Kidney capillary endothelial cell (primary cell): ENCODE measurements at places on chromosomes 3 and 15.

DNA sequence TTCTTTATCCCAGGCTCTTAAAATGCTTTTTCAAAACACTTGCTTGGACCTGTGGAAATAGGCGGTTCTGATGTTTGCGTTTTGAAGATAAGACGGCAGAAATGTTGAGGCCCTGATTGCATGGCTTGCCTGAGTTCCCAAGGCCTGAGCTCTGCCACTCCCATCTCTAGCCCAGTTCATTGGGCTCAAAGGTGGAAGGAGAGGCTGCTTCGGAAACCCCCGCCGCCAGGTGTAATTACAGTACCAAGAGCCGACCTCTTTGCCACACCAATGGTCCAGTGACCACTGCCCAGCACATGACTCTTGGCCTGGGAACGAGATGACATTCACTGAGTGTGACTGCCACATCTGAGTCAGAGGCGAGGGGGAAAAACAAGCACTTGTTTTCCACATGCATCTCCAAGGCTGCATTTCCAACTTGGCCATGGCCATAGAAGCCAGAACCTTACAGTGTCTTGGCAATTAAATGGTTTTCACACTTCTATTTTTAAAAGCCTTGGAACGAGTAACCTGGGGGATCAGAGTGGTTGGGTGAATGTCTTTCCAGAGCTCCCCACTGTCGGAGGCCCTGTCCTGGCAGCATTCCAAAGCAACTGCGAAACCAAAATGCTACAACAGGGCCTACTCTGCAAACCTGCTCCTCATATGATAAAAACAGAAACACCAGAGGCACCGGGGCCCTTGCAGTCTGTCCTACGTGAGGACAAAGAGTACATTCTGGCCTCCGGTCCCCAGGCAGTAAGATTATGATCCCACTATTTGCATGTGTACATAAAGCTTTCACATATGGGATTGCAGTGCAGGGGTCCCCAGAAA, 63.8 kb upstream of the CGNL1 start:
- no peak for DNase-seq

DNA sequence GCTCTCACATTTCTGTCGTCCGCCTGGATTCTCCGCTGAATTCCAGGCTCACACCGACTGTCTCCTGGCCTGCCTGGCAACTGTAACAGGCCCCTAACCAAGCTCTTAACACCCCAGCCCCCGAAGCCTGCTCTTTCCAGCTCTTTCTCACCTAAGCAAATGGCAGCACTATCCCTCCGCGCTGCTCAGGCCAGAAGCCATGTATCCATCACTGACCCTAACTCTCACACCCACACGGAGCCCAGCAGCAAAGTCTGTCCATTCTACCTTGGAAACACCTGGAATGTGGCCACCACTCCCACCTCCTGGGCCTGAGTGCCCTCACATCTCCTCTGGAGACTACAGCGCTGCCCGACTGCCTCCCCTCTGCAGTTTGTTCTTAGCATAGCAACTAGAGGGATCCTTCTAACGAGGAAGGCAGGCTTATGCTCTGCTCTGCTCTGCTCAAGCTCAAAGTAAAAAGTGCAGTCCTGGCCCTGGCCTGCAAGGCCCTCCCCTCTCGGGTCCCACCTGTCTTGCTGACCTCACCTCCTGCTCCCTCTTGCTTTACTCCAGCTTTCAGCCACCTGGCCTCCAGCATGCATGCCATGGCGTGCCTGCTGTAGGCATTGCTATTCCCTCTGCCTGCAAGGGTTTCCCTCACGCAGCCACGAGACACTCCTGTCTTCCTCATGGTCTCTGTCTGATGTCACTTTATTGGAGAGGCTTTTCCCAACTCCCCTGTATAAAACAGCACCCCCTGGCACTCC, 27.2 kb downstream of the FEM1B start:
- no peak for DNase-seq

- DNase-seq = no peak
Observed at GRCh38 chr15:72389231-72389630, 8.9 kb upstream of the TMEM202 start.

DNA sequence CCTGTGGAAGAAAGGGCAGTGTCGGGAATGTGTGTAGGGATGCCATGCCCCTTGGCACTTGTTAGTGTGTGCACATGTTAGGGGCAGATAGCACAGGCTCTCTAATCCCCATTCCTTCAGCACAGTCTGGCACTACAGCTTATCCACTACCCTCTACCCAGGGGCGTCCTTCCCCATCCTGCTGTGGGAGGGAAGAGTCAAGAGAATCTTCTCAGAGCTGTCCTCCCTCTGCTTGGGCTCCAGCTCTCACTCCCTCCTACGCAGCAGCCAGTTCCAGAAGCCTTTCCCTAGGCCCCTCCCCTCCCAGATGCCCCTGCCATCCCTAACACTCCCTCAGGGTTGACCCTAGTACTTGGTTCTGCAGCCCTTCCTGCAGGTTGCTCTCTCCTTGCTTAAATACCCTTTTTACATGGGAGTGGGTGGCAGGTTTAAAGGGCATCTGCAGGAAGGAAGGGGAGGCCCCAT, 815 bp upstream of the GRM2 start:
- DNase-seq = no peak

DNA sequence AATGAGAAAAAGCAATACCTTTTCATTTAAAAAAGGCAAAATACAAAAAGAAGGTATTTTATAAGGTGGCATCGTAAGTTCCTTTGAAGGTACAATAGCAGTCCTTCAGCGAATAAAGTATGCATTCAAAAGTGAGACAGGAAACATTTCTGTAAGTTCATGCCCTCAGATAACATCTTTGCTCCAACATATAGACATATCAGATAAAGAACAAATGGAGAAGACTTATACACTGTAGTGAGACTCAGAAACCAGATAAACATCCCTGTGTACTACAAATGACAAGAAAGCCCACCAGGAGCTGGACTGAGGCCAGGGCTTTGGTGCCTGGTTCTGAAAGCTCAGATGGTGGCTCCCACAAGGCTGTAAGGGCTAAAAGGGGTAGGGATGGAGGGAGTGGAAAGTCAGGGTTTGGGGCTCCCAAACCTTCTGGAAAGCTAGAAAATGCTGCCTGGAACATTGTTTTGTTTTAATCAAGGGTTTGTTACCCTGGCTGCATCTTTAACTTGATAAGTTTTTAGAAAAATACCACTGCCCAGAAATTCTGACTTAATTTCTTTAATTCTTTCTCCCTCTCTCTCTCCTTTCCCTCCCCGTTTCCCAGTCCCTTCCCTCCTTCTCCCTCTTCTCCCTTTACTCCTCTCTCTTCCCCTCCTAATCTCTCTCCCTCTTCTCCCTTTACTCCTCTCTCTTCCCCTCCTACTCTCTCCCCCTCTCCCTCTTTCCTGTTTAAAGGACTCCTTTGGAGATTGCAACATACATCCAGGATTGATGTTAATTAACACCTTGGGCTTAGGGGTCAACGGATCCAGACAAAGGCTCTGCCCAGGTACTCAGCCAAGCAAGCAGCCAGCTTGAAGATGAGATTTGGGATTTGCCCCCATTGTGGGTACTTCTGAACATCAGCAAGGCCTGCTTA, 126.1 kb downstream of the AQP9 start:
- DNase-seq = no peak

- no peak for DNase-seq
Observed at GRCh38 chr3:29408676-29409075, 127.8 kb downstream of the RBMS3 start.

DNA sequence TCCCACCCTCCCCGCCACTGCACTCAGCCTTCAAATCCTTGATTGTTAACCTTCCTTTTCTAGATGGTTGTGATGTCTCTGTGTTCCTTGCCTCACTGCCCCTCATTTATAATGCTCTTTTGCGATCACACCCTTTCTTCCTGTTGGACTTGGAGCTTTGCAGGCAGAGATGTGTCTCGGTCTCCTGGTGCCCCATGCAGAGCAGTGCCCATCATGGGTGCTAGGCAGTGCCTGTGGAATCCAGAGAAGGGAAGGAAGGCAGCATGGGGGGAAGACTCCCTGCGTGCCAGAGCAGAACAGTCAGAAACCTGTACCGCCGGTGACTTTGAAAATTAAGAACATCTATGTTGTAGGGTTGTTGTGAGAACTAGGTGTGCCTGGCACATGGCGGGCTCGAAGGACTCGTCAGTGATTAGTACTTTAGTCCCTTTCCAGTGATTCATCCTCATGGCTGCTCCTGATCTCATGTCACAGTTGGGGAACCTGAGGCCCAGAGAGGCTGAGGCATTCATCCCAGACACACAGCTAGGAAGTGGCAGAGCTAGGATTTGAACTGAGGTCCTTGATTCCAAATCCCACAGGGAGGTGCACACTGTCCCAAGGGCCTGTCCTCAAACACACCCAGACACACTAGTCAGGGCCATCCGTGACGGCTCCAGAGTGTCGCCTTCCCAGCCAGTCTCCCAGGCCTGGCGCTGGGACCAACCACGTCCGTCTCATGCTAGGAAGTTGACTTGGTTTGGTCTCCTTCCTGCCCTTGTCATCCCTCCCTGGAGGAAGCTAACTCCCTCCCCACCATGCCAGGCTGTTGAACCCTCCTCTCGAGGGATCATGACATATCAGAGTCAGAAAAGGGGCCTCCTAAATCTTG, 58.3 kb downstream of the SMAD6 start:
- peak; percentile 92 for DNase-seq

- no peak for DNase-seq
Observed at GRCh38 chr15:71149646-71150557, 34.6 kb downstream of the THSD4 start.

DNA sequence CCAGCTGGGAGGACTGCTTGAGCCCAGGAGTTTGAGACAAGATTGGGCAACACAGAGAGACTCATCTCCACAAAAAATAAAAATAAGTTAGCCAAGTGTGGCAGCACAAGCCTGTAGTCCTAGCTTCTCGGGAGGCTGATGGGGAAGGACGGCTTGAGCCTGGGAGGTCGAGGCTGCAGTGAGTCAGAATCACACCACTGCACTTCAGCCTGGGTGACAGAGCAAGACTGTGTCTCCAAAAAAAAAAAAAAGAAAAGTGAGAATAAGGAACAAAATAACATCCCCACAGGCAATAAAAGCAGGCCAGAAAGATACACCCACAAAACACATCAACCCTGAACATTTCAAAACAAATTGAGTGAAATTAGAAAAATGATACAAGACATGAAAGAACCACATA, 48.7 kb upstream of the OCA2 start:
- no peak for DNase-seq

DNA sequence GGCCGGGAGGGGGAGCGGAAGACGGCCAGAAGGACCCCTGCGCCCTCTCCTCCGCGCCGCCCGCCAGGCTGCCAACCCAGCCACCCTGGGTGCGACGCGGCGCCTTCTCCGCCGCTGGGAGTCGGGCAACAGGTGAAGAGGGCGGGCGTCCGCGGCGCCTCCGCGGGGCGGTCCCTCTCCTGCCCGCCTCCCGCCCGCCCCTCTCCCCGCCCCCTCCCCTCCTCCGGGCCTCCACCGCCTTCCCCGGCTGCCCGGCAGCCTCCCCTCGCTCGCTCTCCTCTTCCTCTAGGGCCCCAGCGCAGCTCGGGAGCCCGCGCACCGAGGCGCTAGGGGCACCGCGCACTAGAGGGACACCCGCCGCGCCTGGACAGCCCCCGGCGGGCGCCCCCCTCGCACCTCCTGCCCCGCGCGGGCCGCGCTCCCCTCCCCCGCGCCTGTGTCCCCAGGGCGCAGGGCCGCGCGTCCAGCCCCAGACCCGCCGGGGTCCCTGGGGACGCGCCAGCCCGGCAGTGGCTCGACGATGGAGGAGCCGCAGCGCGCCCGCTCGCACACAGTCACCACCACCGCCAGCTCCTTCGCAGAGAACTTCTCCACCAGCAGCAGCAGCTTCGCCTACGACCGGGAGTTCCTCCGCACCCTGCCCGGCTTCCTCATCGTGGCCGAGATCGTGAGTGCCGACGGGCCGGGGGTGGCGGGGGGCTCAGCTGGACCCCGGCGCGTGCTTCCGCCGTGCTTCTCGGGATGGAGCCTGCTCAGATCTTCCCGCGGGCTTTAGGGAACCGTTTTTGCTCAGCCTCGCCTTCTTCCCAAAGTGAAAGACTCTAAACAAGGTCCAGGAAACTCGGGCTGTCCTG, at the start of gene CMTM8:
TSS of gene CMTM8 (plus strand) at position 228 of the 854 bp plus-strand sequence. CDS start at position 521, 293 bp downstream.
- DNase-seq = no peak

GRCh38 chr15:91821458-91821857, 32.0 kb upstream of the SLCO3A1 start:
- no peak for DNase-seq

- DNase-seq = peak; percentile 83
Observed at GRCh38 chr3:159169828-159170227, 368.0 kb downstream of the MFSD1 start.

DNA sequence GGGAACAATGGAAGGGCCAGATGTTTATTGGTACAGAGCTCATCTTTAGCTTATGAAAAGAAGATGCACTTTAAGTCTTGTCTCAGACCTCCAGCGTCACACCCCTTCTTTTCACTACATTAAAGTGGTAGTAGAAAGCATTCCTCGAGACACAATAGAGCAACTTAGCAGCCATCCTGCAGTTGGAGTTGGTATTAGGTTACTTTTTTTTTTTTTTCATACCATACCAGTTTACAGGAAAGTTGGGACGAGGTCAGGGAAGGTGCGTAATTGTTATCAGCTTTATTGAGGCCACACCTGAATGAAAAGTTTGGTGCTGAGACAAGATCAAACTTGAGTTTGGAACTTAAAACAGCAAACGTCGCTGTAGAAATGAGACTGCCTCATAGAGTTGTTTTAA, 203.8 kb downstream of the SOX2 start:
- DNase-seq = no peak

DNA sequence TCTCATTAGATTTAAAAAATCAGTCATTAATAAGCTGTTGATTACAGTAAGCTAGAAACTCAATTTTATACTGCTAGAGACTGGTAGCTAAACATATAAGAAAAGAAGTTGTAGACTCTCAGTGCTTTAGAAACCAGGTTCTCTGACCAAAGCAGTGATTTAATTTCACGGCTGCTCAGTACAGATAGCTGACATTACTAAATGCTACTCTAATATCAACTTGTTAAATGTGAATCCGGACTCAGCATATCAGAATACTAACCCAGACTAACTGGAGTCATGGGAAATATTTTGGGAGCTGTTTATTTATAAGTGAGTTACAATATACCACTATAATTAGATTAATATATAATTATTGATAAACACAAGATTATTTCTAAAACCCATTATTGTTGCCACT, 80.4 kb downstream of the NEDD4 start:
- no peak for DNase-seq

GRCh38 chr3:138687236-138687635, 78.7 kb downstream of the FAIM start:
- DNase-seq = no peak

- DNase-seq = no peak
Observed at GRCh38 chr15:39795486-39795885, 12.8 kb upstream of the FSIP1 start.
